Heart left ventricle (tissue), 16 donors: ENCODE measurements at places on chromosomes 16 and 17. TPM values are rescaled to one million over a fixed set of nuclear protein-coding genes. Genes with fewer than 3 reads are reported as not detected.
A peak's percentile ranks its signal among the peaks of the same experiment; 100 is the strongest.

- DNase-seq = no peak
Measured at GRCh38 chr16:20676837-20677236, 20.6 kb downstream of the ACSM1 start.

DNA sequence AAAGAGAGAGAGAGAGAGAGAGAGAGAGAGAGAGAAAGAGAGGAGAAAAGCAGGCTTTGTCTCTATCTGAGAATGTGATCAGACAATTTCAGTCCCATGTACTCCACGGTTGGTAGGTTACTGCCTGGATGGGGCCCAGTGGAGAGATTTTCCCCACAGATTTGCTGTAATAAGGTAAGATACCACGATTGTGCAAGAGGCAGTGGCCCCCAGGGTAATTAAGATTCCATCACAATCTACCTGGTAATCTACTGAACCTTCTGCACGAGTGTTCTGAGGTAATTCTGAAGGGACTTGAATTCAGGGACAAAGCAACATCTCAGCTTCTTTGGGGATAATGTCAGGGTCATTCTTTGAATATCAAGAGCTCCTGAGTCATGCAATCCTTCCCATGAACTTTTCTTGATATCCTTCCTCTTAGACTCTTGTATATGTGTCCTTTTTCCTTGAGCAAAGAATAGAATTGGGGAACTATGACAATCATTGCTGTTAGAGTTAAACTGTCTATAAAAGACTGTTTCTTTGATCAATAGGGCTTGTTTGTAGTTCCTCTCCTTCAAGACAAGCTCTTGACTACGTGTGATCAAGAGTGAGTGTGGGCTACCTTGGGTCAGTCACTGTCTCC is 306.6 kb downstream of the MAF start:
- no peak for DNase-seq

DNA sequence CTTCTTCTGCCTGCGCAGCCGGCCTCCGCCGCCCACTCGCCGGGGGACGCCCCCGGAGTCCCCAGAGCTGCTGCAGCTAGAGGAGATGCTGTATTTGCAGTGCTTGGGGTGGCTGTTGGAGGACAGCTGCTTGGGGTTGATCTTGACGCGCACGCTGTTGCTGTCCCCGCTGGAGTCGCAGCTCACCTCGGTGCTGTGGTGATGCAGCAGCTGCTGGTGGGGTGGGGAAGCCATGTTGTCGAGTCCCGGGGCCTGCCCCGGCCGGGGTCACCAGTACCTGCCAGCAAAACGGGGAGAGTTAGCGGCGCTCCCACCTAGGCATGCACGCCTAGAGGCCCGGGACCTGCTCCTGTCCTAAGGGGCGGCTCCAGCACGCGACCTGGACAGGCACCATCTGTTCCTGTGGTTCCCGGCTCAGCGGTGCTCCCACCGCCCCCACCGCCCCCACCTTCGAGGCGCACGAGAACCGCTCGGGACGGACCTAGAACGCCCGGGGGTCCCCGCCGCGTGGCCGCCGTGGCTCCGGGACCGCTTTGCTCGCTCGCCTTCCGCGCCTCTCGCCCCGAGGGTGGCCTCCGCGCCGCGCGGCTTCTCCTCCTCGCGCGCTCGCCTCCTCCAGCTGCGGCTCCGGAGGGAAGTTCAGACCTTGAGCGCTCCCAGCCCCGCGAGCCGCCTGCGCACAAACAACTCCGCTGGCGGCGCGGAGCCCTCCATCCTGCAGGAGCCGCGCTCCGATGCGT is 863 bp downstream of the ADCY9 start:
- DNase-seq = peak; percentile 61

- DNase-seq = no peak
Measured at GRCh38 chr17:81416612-81417011, 21.4 kb downstream of the BAHCC1 start.

GRCh38 chr16:67137605-67138004 is 13.2 kb downstream of the B3GNT9 start:
- no peak for DNase-seq

- no peak for DNase-seq
Measured at GRCh38 chr16:89720551-89720812, 216 bp downstream of the VPS9D1 start.

GRCh38 chr17:45155029-45155428 is 6.6 kb upstream of the HEXIM2 start:
- DNase-seq = no peak

- no peak for DNase-seq
Measured at GRCh38 chr17:2402544-2402943, 1.7 kb upstream of the MNT start.

GRCh38 chr17:35934760-35935159 is 4.2 kb upstream of the RDM1 start:
- no peak for DNase-seq

DNA sequence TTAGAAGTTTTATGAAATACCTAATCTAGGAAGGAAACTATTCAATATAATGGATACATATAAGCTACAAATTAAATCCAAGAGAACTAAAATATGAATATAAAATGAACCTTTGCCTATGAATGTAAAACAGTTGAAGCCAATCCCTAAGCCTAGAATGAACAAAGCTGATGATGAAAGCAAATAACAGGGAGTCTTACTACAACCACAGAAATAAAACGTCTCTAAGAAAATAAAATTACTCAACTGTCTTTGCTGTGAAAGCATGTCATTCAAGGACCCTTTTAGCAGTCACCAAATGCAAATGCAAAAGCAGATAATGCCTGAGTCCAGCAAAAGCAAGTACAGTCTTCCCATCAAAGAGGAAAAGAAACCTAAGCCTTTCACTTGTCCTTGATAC is 23.0 kb downstream of the FAM222B start:
- no peak for DNase-seq

DNA sequence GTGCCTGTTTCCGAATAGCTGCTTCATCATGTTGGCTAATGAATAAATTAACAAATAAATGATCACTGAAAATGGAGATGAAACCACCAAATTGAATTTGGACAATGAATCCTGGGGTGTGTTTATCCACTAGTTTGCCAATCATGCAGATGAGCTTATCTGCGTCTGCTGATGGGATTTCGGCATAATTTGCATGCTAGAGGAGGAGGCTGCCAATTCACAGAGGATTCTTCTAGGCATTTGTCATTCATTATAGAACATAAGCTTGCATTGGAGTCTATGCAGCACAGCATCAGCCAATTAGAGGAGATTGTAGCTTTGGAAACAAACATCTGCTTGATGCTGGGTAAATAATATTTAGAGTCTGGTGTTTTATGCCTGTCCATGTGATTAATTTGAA is 123.1 kb downstream of the NPIPB5 start:
- no peak for DNase-seq

DNA sequence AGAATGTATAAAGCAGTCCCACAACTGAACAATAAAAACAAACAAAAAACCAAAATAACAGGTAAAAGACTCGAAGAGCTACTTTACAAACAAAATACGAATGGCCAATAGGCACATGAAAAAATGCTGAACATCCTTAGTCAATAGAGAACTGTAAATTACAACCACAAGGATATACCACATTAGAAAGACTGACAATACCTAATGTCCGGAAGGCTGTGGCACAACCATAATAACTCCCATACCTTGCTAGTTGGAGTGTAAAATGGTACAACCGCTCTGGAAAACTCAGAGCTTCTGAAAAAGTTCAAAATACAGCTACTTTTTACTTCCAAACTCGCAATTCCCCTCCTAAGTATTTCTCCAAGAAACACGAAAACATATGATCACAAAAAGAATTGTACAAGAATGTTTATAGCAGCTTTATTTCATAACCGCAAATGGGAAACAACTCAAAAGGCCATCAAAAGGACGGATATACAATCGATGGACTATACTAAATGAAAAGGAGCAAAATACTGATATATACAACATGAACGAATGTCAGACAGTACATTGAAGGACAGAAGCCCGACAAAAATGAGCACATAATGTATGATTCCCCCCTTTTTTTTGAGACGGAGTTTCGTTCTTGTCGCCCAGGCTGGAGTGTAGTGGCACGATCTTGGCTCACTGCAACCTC is 2.3 kb downstream of the TP53 start:
- no peak for DNase-seq

DNA sequence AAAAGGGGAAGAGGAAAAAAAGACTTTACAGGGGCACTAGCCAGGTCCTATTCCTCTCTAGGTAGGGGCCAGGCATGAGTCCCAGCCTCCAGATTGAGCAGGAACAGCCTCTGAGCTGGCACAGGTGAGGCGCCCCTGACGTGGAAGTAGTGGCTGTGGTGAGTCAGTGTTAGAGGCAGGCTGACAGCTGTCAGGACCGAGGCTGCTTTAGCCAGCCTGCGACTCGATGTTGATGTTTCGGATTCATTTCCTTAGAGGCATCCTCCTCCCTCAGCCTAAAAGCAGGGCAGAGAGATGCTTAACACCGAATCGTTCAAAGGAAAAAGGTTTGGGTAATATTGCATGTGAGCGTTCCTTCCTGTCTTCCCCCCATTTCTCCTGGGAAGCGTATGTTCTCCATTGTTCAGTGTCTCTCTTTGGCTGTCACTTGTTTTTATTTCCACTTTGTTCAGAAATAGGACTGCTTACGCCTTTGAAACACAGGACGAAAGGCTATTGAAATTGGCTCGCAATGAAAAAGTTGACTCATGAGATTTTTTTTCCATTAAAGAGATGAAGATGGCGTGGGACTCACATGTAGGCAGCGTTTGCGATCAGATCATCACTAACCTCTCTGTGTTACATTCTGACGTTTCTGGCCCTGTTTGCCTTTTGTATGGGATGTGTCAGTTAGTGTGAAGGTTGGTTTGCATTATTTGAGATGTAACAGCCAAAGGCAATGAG is 1.3 kb downstream of the KIAA0513 start:
- peak; percentile 55 for DNase-seq

The ABAT gene
- 17.2 TPM for total RNA-seq

The GABARAPL2 gene
- total RNA-seq = 256 TPM

The NPIPB6 gene
- 1.1 TPM for total RNA-seq

The TNFRSF13B gene
- not detected for total RNA-seq

The NPIPB2 gene
- total RNA-seq = 1.4 TPM

The GNAO1 gene
- total RNA-seq = 9.7 TPM

The TLCD2 gene
- 4.5 TPM for total RNA-seq

The YBX2 gene
- total RNA-seq = 0.76 TPM

The C16orf89 gene
- 1.5 TPM for total RNA-seq

The MT4 gene
- total RNA-seq = not detected

The LRRC37A gene
- 1.8 TPM for total RNA-seq

The CMTM4 gene
- 8.8 TPM for total RNA-seq
